ENCODE measurements at places on chromosomes 7 and 10. TPM values are rescaled to one million over a fixed set of nuclear protein-coding genes. Genes with fewer than 3 reads are reported as not detected.

- H3K36me3 ChIP-seq: peaks cover 3% of the 10 kb centered on the region
- DNase-seq: no peak
- H3K27me3 ChIP-seq: no peaks in the 10 kb centered on the region
- H3K27ac ChIP-seq: no peak overlapping the region
- no peaks in the 10 kb centered on the region for H3K4me1 ChIP-seq
Observed at GRCh38 chr7:30390736-30391636, 87.6 kb downstream of the NOD1 start.

DNA sequence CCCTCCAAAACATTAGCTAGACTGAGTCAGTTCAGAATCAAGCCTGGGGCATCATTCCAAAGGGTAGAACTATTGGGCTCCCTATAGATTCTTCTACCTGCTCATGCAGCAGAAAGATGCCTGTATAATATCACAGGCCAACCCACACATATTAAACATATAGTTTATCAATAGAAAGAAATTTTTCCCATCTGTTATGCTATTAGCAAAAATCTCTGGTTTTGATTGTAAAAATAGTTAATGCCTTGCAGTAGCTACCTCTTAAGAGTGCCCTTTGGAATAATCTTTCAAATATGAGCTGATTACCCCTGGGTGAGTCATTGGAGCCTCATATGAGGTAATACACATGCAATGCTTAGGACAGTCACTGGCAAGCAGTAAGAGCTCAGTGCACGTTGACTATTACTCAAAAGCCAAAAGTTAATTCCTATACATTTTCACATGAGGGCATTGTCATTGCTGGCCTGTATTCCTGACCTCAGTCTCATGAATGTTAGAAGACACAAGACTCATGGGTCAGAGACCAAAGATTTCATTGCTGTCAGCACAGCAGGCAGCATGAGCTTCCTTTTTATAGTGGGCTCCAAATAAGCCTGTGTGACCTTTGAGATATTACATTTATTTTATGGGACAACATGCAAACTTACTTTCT, 180.0 kb downstream of the FGFR2 start:
- no peak for DNase-seq
- no peaks in the 10 kb centered on the region for H3K4me1 ChIP-seq
- no peak overlapping the region for H3K27ac ChIP-seq
- H3K4me3 ChIP-seq: no peak overlapping the region

DNA sequence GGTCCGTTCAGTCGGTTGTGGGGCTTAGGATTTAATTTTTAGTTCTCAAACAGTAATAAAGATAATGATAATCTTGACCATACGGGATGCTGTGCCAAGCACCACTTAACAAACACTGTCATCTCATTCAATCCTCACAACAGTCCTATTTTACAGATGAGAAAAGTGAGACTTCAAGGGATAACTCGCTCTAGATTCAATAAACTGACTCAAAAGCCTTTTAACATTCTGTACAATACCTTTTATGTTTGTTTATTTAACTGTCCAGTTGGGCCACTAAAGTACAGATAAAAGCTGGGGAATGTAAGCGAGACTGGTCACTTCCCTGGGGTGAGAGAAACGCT, 437 bp upstream of the CFAP69 start:
- peak overlapping the region; percentile 97 for H3K4me3 ChIP-seq
- H3K36me3 ChIP-seq: no peaks in the 10 kb centered on the region
- H3K27me3 ChIP-seq: no peaks in the 10 kb centered on the region
- peaks cover 18% of the 10 kb centered on the region for H3K4me1 ChIP-seq
- no peak for DNase-seq

GRCh38 chr10:131221632-131222277, 89.8 kb downstream of the TCERG1L start:
- DNase-seq: no peak
- no peak overlapping the region for H3K4me3 ChIP-seq
- H3K4me1 ChIP-seq: no peaks in the 10 kb centered on the region
- no peaks in the 10 kb centered on the region for H3K36me3 ChIP-seq

GRCh38 chr10:63058236-63058635, 74.9 kb upstream of the NRBF2 start:
- no peak overlapping the region for H3K4me3 ChIP-seq
- H3K36me3 ChIP-seq: no peaks in the 10 kb centered on the region
- H3K27me3 ChIP-seq: peaks cover 2% of the 10 kb centered on the region

- H3K4me3 ChIP-seq: no peak overlapping the region
- H3K36me3 ChIP-seq: no peaks in the 10 kb centered on the region
- DNase-seq: no peak
- no peaks in the 10 kb centered on the region for H3K27me3 ChIP-seq
- peaks cover 16% of the 10 kb centered on the region for H3K4me1 ChIP-seq
Observed at GRCh38 chr10:79107736-79108264, 39.0 kb downstream of the ZMIZ1 start.

GRCh38 chr7:108156897-108157605, 26.9 kb upstream of the LAMB4 start:
- no peak for DNase-seq
- no peak overlapping the region for H3K4me3 ChIP-seq
- H3K27me3 ChIP-seq: no peaks in the 10 kb centered on the region
- H3K36me3 ChIP-seq: no peaks in the 10 kb centered on the region
- H3K4me1 ChIP-seq: no peaks in the 10 kb centered on the region
- no peak overlapping the region for H3K27ac ChIP-seq

GRCh38 chr7:44063547-44063893, 1.8 kb downstream of the PGAM2 start:
- peaks cover 54% of the 10 kb centered on the region for H3K4me1 ChIP-seq
- no peak for DNase-seq
- H3K27ac ChIP-seq: peak overlapping the region; percentile 76
- H3K27me3 ChIP-seq: no peaks in the 10 kb centered on the region
- peak overlapping the region; percentile 53 for H3K4me3 ChIP-seq
- H3K36me3 ChIP-seq: peaks cover 34% of the 10 kb centered on the region

DNA sequence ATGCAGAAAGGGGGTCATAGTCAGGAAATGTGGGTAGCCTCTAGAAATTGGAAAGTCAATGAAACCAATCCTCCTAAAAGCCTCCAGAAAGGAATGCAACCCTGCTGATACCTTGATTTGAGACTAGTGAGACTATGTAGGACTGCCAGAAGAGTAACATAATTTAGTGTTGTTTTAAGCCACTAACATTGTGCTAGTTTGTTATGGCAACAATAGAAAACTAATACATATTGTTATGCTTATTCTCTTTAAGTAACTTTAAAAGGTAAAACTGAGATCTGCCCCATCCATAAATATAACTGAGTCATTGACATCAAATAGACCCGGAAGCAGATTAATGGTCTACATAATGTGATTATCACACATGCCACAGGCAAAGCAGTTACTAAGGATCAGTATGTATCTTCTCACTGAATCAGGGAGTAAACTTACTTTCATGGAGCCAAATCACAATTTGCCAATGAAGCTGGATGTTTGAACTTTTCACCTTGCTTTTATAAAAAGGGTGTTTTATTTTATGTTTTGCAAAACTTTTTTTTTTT, 146.4 kb upstream of the TMEM106B start:
- H3K4me3 ChIP-seq: no peak overlapping the region
- H3K27ac ChIP-seq: no peak overlapping the region
- H3K4me1 ChIP-seq: no peaks in the 10 kb centered on the region
- no peak for DNase-seq

DNA sequence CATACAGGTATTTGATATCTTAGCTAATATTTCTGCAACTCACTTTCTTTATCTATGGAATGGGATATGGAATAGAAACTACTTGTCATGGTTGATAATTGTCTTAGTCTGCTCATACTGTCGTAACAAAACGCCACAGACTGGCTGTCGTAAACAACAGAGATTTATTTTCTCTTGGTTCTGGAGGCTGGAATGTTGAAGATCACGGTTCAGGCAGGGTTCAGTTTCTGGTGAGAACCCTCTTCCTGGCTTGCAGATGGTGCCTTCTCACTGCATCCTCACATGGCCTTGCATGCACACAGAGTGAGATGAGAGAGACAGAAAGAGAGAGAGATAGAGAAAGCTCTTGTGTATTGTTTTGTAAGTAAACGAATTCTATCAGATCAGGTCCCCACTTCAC, 332.7 kb upstream of the MAGI2 start:
- H3K36me3 ChIP-seq: no peaks in the 10 kb centered on the region
- DNase-seq: no peak
- no peaks in the 10 kb centered on the region for H3K27me3 ChIP-seq
- no peak overlapping the region for H3K27ac ChIP-seq
- no peaks in the 10 kb centered on the region for H3K4me1 ChIP-seq

GRCh38 chr10:79552143-79552542, 8.1 kb downstream of the SFTPA2 start:
- no peaks in the 10 kb centered on the region for H3K36me3 ChIP-seq
- no peak for DNase-seq
- no peaks in the 10 kb centered on the region for H3K4me1 ChIP-seq
- no peak overlapping the region for H3K27ac ChIP-seq
- no peak overlapping the region for H3K4me3 ChIP-seq

GRCh38 chr10:76303682-76304316, 872.4 kb downstream of the LRMDA start:
- H3K27ac ChIP-seq: no peak overlapping the region
- H3K4me3 ChIP-seq: no peak overlapping the region
- H3K36me3 ChIP-seq: no peaks in the 10 kb centered on the region

GRCh38 chr10:79404231-79404609, 41.2 kb downstream of the ZCCHC24 start:
- DNase-seq: peak; percentile 80
- peak overlapping the region; percentile 88 for H3K27ac ChIP-seq
- H3K27me3 ChIP-seq: no peaks in the 10 kb centered on the region
- H3K4me1 ChIP-seq: peaks cover 94% of the 10 kb centered on the region
- H3K36me3 ChIP-seq: no peaks in the 10 kb centered on the region

- H3K36me3 ChIP-seq: no peaks in the 10 kb centered on the region
- peaks cover 20% of the 10 kb centered on the region for H3K4me1 ChIP-seq
- H3K4me3 ChIP-seq: no peak overlapping the region
- H3K27me3 ChIP-seq: no peaks in the 10 kb centered on the region
Observed at GRCh38 chr7:132999845-133000244, 82.0 kb downstream of the CHCHD3 start.

- no peak overlapping the region for H3K4me3 ChIP-seq
- H3K27me3 ChIP-seq: no peaks in the 10 kb centered on the region
- H3K27ac ChIP-seq: no peak overlapping the region
Observed at GRCh38 chr7:90412458-90413184, 9.4 kb downstream of the CLDN12 start.

GRCh38 chr7:75804004-75804403, 9.6 kb downstream of the CCL24 start:
- no peak overlapping the region for H3K4me3 ChIP-seq
- DNase-seq: no peak
- H3K27me3 ChIP-seq: no peaks in the 10 kb centered on the region

GRCh38 chr7:66267249-66267648, 62.1 kb downstream of the TPST1 start:
- no peak overlapping the region for H3K4me3 ChIP-seq
- no peak for DNase-seq
- no peaks in the 10 kb centered on the region for H3K4me1 ChIP-seq
- H3K36me3 ChIP-seq: no peaks in the 10 kb centered on the region
- H3K27ac ChIP-seq: peak overlapping the region; percentile 50
- H3K27me3 ChIP-seq: no peaks in the 10 kb centered on the region

DNA sequence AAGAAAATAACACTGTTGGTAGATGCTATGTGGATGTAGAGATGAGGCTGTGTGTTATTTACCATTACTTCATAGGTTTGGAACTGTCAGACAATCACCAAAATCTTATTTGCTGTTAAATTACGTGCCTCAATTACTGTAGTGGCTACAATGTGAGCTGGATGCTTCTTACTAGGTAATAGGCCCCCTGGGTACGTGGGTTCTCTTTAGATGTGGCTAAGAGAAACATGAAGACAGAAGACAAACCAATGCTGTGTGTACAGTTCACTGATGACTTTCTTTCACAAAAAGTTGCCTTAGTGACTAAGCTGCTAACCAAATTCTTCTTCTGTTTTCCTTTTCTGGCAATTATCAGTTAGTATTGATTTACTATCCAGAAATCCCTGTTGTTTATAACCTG, 144.6 kb downstream of the SEMA3E start:
- H3K36me3 ChIP-seq: no peaks in the 10 kb centered on the region
- no peak overlapping the region for H3K27ac ChIP-seq
- DNase-seq: no peak
- H3K27me3 ChIP-seq: no peaks in the 10 kb centered on the region

GRCh38 chr10:118658762-118659161, 63.3 kb upstream of the PRLHR start:
- no peaks in the 10 kb centered on the region for H3K4me1 ChIP-seq
- no peaks in the 10 kb centered on the region for H3K27me3 ChIP-seq
- no peaks in the 10 kb centered on the region for H3K36me3 ChIP-seq
- H3K27ac ChIP-seq: no peak overlapping the region
- DNase-seq: no peak
- H3K4me3 ChIP-seq: no peak overlapping the region

DNA sequence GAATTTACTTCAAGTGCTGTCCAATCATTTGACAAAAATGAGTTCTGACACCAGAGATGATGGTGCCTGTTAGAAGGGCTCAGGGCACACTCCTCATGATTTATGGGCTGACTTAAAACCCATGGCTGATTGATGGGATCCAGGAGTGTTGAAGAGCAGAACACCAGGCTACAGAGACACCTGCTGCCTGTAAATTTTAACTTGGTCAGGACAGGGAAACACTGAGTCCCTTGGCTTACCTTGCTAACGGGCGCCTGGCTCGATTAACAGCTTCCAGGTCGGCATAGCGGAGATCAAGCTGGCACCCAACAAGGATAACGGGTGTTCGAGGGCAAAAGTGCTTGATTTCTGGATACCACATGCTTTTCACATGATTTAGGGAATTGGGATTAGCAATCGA, 51.4 kb downstream of the RHOBTB1 start:
- no peaks in the 10 kb centered on the region for H3K27me3 ChIP-seq
- H3K4me3 ChIP-seq: no peak overlapping the region
- no peak for DNase-seq
- peaks cover 29% of the 10 kb centered on the region for H3K36me3 ChIP-seq

DNA sequence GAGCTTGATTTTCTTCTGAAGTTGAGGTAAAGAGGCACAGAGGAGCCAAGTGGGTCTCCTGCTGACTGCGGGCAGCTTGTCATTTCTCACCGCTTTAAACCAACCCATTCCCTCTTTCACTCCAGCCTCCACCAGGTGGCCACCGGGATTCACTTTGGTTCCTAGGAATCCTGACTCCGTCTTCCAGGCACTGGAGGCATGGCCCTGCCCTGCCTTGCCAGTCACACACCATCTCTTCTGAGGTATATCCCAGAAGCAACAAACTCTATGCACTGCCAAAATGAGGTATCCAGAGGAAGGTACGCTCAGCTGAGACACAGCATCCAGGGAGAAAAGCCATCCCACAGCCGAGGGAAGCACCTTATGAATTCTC, 280.8 kb downstream of the TNS3 start:
- H3K4me3 ChIP-seq: no peak overlapping the region
- H3K4me1 ChIP-seq: peaks cover 15% of the 10 kb centered on the region

GCK gene
- polyA plus RNA-seq: 5.7 TPM

GIMAP1 gene
- 7.7 TPM for polyA plus RNA-seq

PIP gene
- polyA plus RNA-seq: not detected

GIMAP8 gene
- polyA plus RNA-seq: 20.3 TPM

SPDYE6 gene
- polyA plus RNA-seq: 0.15 TPM

ATOH7 gene
- not detected for polyA plus RNA-seq

CD36 gene
- polyA plus RNA-seq: 289 TPM

UTF1 gene
- polyA plus RNA-seq: not detected

CTAGE8 gene
- polyA plus RNA-seq: not detected

Measured in heart left ventricle (tissue), 16 donors.